BJ (cell line): ENCODE measurements at places on chromosomes 12 and 14.

- DNase-seq: peak; percentile 9
These were observed 26.8 kb downstream of the IFT43 start for GRCh38 chr14:76012354-76012753.

- no peak for DNase-seq
These were observed 123.2 kb downstream of the GXYLT1 start for GRCh38 chr12:42021469-42021868.

DNA sequence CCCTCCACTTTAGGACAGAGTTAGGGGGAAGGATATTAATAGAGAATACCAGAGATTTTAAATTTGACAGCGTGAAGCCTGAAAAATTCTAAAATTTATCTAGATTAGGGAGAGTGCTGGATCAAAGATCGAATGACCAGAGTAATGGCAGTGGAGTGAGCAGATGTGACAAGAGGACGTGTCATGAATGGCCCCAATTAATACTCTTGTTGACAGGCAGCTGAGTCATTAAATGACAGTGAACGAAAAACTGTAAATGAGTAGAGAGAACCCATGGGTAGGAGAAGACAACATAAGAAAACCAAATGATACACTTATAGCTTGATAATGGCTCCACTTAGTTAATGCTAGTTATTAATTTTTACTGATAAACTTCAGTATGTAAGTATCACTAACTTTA is 73.9 kb upstream of the PLEKHA5 start:
- DNase-seq: no peak

DNA sequence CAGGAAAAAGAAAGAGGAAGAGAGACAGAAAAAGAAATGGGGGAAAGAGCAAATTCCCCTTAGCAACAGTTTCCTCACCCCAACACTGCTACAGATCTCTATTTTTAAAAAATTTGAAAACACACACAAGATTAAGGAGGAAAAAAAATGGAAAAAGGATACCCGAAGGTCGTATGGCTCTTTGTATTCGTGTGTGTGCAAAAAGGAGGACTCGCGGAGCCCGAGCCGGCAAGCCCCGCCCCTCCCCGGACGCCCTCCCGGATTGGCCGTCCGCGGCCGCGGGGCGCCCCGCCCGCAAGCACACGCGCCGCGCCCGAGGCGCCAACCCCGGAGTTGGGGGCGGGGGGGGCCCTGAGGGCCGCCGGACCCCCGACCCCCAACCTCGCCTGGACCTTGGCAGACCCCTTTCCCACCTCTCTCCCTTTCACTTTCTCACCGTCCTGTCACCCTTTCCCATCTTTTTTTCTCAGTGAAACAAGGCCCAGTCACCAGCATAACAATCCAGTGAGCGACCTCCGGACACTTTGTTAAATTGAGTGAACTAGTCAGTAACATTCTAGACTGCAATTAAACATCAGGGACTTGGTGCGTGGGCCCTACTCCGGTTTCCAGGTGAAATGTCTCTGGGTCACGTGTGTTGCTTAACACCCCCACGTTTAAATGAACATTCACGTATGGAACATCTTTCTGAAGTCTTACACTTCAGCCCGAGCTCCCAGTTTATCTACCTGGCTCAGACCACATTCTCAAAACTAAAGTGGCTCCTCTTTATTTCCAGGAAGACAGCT is at the start of gene C14orf93:
Gene C14orf93, minus strand, starts transcription at position 205 of the 788 bp plus-strand sequence. CDS start 11,120 bp downstream, outside the sequence.
- DNase-seq: no peak
